ENCODE measurements at places on chromosomes 7 and 10.

DNA sequence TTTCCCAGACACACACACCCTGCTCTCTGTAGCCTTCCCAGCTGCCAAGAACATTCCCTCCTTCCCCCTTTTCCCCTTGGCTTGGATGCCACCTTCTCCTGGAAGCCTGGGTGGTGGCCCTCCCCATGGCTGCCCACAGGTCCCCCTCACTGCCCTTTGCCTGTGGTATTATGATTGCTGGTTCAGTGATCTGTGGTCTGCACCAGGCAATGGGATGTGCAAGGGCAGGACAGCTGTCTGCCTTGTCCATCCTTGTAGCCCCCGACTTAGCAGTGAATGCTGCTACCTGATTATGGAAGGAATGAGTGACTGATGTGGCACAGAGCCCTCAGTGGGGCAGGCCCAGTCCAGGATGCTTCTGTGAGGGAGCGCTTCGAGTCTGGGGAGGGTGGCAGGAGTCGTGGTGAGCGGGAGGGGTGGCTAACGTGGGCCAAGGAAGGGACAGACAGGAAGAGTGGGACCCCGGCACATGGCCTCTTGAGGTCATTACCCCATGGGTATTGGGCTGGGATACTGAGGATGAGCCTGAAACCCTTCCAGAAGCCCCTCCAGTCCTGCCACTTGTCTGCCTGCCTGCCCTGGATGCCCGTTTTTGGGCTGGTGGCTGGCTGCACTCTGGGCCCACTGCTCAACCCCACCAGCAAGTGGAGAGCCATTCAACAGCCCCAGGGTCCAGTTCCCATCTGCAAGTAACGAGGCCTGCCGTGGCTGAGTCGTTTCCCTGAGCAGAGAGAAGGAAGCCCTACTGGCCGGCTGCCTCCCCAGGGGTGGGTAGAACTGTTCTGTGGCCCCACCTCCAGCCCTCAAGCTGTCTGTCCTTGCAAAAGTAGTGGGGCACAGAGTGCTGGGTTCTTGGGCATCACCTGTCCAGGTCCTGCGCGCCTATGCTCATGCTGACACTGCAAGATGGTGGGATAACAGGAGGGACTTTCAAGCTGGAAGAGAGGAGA is 8.8 kb downstream of the CHST3 start:
- no peak for DNase-seq

GRCh38 chr7:32592701-32593100 is 97.4 kb downstream of the AVL9 start:
- no peak for DNase-seq

- DNase-seq = no peak
Measured at GRCh38 chr7:138945821-138946220, 35.4 kb downstream of the KIAA1549 start.

DNA sequence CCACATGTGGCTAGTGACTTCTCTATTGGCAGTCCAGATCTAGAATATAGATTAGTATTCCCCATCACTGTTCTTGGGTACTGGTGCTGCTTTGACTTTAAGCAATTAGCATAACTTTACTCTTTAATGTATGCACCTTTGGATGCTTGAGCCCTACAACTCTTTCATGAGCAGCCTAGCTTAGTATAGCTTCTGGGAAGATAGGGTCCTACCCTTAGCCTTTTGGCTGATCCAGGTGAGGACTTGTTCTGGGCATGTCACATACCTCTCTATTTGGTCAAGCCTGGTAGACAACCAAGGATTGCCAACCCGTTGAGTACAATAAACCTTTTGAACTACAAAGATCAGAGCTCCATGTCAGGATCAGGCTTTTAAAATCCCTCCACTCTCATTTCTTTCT is 17.7 kb downstream of the PCGF5 start:
- no peak for DNase-seq

DNA sequence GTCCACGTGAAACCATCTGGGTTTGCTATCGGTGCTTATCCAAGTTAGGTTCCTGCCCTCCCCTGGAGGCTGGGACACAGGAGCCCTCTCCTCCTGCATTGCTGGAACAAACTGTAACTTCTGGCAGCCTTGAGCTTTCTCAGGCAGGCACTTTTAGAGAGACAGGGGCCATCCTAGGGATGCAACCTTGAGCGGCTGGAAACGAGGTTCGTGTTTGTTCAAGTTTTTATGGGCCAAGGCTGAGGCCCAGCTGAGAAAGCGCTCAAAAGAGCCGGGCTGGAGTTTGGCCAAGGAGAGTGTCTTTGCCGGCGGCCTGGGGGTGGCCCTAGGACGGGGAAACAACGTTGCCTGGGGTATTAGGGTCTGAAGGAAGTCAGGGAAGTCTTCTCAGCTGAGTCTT is 5.5 kb upstream of the MMD2 start:
- no peak for DNase-seq

- no peak for DNase-seq
Measured at GRCh38 chr10:3239066-3239919, 66.7 kb upstream of the PITRM1 start.

- DNase-seq = no peak
Measured at GRCh38 chr7:139853506-139854123, 24.6 kb downstream of the TBXAS1 start.

- no peak for DNase-seq
Measured at GRCh38 chr10:104589431-104589830, 51.7 kb upstream of the SORCS3 start.

GRCh38 chr10:80183436-80183835 is 21.9 kb downstream of the ANXA11 start:
- no peak for DNase-seq

- DNase-seq = no peak
Measured at GRCh38 chr7:149494738-149495368, 2.8 kb downstream of the ZNF746 start.

- no peak for DNase-seq
Measured at GRCh38 chr10:23099816-23100215, 4.4 kb downstream of the MSRB2 start.

GRCh38 chr10:12269056-12269455 is 73.1 kb downstream of the CDC123 start:
- no peak for DNase-seq

DNA sequence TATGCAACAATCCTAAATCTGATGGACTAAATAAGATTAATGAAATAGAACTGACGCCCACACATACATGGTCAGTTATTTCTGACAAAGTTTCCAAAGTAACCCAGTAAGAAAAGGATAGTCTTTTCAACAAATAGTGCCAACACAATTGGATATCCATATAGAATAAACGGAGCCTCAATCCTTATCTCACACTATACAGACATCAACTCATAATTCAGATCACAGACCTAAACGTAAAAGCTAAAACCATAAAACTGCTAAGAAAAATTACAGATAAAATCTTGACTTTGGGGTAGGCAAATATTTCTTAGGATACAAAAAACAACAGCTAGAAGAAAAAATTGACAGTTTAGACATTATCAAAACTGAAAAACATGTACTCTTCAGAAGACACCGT is 8.5 kb downstream of the CACUL1 start:
- DNase-seq = no peak

DNA sequence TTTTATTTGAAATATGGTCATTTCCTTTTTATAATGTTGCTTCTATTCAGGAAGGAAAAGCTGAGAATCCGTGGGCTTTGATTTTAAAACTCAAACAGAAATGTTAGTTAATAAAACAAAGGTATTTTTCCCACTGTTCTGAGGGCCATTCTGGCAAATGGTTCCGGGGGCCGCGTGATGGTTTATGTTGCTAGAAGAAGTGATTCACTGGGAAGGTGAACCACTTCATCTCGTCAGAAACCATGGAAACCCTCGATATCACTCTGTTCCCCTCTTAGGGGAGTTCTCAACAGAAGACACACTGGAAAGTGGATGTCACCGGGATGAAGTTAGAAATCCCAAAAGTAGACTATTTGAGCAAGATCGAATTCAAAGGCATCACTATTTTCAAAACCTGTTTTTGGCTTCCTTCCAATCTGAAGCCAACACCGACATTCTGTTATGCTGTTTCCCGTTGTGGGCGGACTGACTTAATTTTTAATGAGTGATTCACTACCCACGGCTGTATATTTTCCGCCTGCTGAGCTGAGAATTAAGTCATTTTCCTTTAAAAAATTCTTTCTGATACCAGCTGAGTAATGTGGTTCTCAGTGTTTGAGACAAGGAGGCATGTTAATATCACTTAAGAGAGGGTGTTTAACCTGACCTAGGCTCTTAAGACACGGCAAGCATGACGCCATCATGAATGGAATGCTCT is 84.1 kb downstream of the PTPRE start:
- DNase-seq = no peak

DNA sequence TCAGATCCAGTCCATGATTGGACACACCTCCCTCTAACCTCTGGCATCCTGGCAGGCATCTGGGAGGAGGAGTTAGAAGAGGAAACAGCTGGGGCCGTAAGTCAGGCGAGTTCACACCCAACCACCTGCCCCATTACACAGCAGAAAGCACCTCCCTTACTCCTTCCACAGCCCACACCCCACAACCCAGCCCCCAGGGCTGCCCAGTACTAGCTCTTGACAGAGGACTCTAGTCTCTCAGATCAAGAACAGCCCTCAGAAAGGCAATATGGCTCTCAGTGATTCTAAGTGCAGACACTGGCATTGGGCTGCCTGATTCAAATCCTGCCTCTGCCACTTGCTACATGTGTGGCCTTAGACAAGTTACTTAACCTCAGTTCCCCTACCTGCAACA is 34.1 kb downstream of the KCNMA1 start:
- DNase-seq = no peak

- no peak for DNase-seq
Measured at GRCh38 chr7:66125052-66125694, 10.5 kb downstream of the CRCP start.

- no peak for DNase-seq
Measured at GRCh38 chr10:58859526-58859925, 316.9 kb upstream of the PHYHIPL start.

GRCh38 chr10:131944976-131945695 is 36.6 kb downstream of the BNIP3 start:
- no peak for DNase-seq

DNA sequence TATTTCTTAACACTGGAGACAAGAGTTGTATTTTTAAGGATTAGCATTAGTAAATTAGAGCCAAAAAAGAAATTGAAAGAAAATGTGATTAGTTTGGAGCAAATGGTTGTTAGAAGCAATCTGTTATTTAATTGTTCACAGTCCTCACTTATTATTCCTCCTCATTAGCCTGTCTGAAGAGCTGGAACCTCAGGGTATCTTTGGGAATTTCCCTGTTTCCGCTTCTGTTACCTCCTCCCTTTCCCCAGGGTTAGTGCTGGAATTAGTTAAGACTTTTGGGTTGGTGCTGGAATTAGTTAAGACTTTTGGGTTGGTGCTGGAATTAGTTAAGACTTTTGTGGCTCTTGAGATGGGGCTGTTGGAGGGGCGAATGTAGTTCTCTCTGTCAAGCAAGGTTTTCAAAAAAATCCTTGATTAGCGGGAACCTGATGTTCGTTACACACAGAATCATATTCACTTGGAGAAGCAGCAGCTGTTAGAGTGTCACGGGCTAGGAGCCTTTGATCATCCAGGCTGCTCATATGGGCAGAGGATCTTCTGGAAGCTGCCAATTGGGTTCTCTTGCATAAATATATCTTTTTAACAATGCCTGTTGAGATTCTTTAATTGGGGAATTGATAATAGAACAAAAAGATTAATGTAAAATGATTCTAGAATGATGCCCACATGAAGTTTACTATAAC is 251.0 kb upstream of the NPSR1 start:
- no peak for DNase-seq

DNA sequence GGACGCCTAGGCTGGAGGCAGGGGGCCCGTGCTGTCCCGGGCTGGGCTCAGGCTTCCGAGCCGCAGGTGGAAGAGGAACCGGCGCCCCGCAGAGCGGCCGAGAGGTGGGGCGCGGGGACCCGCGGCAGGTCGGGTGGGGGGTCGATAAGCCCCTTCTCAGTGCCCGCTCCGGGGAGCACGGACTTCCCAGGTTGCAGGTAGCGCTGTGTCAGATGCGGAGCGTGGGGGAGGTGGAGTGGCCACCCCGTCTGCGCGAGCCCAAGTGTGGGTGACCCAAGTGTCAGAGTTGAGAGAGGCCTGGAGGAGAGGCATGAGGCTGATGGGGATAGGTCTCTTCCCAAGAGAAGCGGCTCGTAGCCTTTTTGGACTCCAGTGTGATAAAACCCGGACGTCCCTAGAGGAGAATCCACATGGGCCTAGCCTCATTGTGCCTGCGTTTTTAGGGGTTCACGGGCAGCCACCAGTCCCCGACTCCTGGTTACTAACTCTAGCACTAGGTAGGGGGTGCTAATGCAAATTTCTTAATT is 580 bp downstream of the EEPD1 start:
- DNase-seq = no peak

DNA sequence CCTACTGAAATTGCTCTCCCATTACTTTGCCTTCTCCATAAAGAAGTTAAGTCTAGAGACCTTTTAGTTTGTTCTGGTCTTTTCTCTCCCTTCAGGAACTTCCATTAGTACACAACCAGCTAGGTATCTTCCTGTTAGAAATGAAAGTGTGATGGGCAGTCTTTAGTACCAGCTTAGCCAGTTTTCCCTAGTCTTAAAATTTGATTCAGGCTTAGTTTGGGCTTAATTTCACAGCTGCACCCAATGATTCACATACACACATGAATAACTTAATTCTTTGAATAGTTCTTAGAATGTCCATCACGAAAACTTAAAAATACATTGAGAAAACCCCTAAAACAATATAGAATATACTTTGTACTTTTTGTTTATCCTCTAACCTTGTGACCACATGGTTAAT is 2.4 kb upstream of the PPP1R9A start:
- no peak for DNase-seq

GRCh38 chr10:35690534-35690933 is 48.4 kb upstream of the FZD8 start:
- peak; percentile 66 for DNase-seq

DNA sequence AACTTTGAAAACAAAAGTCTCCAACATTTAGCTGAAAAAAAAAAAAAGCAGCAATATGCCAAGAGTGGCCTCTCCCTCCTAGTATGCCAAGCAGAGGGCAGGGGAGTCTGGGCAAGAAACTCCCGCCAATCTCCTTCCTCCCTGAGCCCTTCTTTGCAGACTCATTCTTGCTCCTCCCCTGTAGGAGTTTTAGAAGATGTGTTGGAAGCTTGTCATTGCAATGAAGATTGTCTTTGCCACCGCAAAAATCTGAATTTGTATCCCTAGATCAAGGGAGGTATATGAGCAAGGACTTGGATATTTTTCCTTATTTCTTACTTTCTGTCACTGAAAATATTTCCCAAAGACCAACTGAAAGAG is 2.6 kb upstream of the TNS3 start:
- no peak for DNase-seq

DNA sequence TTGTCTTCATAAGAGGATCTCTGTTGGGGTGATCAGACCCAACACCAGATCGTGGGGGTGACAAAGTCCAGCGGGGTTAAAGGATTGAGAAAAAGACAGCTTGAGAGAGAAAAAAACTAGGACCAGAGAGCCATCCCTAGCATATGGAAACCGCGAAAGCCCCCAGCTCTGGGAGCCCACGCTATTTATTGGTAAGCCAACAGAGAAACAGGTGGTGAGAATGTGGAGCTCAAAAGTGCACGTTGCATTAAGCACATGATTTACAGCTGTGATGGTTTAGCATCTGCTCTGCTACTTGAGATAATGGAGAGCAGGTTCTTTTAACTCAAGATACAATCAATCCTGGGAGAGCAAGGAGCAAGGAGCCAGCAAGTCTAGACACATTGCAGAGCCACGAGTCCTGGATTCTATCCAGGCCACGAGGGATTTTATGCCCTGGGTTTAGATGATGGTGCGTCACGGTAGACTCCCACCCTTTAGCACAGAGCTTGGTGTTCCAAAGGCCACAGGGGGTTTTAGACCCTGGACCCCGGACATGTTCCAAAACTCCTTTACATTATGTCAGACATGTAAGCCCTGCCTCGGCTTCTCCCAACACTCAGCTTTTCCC is 755.2 kb upstream of the SORCS1 start:
- DNase-seq = no peak
